Mammary epithelial cell (primary cell): ENCODE measurements at places on chromosomes 6 and 20.

DNA sequence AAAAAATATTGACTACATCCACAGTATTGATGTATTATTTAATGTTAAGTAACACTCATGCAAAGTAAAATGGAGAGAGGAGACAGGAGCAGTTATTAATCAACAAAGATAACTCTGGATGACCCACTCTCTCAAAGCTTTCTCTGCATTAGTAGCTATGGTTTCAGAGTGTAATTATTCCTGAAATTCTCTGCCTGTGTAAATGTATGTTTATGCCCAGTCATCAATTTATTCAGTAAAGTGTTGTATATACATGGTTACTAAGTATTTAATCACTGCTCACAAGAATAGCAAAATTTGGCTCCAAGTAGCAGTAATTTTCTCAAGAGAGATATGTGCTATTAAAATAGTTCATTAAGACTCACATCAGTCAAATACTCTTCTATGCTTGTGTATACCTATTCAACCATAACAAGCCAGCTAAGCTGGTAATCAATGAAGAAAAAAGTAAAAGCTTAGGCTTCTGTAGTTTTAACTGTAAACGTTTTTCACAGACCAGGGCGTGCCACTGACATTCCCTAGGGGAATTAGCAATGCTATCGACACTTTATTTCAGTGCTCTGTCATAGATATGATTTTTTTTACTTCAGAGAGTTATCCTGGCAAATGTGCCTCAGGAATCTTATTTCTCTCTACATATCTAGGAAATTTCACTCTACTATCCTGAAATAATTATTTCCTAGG, 54.0 kb upstream of the RAB32 start:
- DNase-seq: no peak

GRCh38 chr6:2147766-2148448, 97.5 kb downstream of the GMDS start:
- DNase-seq: no peak

DNA sequence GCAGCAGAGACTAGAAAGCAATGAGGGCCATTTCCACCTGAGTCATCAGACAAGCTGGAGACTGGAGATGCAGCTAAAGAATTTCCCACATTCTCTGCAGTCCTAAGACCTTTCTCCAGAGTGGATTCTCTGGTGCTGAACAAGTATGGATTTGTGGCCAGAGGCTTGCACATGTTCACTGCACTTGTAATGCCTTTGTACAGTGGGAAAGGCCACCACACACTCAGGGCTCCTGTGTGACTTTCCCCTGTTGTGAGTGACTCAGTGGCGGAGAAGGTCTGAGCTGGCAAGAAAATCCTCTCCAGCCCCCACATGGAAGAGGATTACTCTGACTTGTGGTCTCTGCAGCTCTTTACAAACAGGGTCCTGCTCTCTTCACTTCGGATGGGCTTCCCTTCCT, 192.3 kb downstream of the C6orf118 start:
- DNase-seq: no peak

DNA sequence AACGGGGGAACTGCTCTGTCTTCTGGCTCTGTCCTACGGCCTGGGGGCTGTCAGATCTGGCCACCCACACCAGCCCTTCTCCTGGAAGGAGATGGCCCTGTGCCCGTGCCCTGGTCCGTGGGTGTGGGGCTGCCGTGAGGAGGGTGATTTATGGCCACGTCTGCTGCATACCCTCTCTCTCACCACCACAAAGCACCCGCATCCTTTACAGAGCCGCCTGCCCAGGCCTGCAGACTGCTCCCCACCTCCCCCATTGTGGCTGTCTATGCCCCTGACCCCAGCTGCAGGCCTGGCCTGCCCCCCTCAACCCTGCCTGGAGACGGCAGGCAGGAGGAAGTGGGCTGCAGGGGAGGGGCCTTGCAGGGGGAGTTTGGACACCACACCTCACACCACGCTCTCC, 72.7 kb upstream of the GATA5 start:
- DNase-seq: no peak

DNA sequence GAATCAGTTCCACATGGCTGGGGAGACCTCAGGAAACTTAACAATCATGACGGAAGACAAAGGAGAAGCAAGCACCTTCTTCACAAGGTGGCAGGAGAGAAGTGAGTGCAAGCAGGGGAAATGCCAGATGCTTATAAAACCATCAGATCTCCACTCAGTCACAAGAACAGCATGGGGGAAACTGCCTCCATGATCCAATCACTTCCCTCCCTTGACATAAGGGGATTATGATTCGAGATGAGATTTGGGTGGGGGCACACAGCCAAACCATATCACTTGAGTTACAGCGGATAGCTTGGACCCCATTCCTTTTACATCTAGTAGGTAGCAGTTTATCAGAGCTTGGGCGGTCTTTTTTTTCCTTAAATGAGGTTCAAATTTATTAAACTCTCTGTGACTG, 19.1 kb downstream of the AFDN start:
- DNase-seq: no peak

GRCh38 chr20:40979247-40979646, 49.4 kb upstream of the TOP1 start:
- DNase-seq: no peak

- DNase-seq: no peak
Observed at GRCh38 chr6:36978421-36979346, 7.3 kb downstream of the MTCH1 start.

DNA sequence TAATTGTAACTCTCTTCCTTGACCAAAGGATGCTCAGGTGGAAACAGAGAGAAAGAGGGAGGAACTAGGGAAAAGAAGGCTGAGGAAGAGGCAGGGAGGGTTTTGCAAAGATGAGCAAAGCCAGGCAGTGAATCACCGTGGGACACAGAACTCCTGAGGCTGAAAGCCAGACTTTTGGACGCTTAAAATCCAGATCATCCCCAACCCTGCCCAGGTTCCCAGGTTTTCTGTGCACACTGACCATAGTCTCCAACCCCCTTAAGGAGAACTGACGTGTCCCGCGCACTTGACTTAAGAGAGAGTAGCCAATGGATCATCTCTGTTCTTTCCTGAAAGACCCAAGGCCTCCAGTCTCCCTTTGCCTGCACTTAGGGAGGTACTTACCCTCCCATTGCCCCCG, 75.3 kb downstream of the LRFN2 start:
- no peak for DNase-seq
